ENCODE measurements at places on chromosomes 12 and 14.

DNA sequence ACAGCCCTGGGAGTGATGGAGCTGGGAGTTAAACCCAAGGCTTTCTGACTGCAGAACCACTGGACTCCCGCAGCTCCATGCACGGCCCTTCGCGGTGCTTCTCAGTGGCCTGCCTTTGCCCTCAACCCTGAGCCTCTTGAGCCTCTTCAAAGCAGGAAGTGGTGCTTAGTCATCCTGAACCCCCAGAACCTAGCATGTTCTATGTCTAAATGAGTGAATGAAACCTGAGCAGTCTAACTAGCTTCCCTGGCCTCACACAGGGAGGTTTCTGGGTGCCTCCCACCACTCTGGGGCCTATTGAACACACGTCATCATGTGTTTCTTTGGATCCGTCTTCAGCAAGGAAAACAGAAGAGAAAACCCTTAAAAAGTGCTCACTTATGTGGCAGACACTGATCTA is 117.9 kb upstream of the SFSWAP start:
- DNase-seq: no peak

DNA sequence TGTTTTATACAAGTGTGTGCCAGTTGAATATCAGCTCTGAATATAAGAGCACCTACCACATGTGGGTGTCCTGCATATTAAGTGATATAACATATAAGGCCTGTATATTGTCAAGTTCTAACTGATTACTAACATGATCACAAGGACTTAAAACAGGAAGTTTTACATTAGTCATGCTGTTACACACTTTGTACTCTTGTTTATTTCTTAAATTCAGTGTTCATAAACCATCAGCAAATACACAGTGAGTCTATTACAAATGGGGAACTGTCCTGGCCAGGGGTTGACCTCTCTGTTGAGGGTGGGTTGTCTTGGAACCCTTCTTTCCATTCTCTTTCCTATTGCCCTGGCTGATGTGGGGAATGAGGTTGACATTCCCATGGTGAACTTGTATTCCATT is 19.1 kb downstream of the HELB start:
- no peak for DNase-seq

- no peak for DNase-seq
These were observed 11.4 kb upstream of the SLC25A3 start for GRCh38 chr12:98582093-98582492.

- no peak for DNase-seq
These were observed 154.0 kb upstream of the BCL2L14 start for GRCh38 chr12:11916771-11917170.

- no peak for DNase-seq
These were observed 119.2 kb downstream of the FIGNL2 start for GRCh38 chr12:51729331-51729730.

GRCh38 chr12:31362115-31362758 is 36.3 kb upstream of the SINHCAF start:
- DNase-seq: peak; percentile 83

DNA sequence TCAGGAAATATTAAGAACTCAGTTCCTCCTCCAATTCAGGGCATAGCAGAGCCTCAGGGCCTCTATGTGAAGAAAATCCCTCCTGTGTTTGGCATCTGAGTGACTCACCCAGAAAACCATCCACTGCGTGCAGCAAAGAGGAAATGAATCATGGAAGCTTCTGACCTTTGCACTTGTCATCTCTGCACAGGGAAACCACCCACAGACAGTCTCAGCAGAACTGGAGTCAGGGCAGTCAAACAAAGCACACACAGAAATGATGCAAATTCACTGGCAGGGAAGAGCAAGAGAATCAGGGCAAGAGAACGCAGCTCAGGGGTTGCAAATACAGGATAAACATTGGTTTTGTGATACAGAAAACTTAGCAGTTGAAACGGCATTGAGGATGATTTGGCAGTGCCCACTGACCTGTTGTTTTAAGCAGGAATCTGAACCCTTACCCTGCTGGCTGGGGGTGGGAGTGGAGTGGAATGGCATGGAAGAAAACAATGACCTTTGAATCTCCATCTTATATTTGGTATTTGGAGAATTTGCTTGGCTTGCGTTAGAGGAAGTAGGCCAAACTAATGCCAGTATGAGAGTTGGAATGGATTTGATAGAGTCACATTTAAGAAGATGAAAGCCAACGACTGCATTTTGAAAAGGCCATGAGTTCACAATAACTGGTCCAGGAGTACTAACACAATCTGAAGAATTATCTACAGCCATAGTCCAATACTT is 53.5 kb downstream of the PHLDA1 start:
- DNase-seq: peak; percentile 44

- no peak for DNase-seq
These were observed 22.3 kb downstream of the CAMKK2 start for GRCh38 chr12:121274036-121274763.

DNA sequence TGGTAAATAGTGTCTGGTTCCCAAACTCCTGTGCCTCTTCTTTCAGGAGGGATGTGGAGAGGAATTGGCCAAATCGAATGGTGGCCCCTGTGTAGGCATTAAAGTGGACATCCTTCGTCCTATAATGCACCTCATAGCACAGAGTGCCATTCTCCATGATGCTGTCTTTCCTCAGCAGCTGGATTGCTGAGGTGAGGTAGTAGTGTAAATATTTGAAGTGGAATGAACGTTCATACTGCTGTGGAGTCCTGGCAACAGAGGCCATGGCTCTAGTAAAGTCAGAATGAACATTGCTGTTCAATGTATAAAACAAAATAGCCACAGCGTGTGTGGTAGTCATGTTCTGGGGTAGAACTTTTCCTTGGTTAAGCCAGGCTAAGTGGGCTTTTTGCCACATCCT is 2.7 kb downstream of the ART4 start:
- no peak for DNase-seq

GRCh38 chr14:68211421-68211820 is 391.8 kb downstream of the RAD51B start:
- DNase-seq: no peak

DNA sequence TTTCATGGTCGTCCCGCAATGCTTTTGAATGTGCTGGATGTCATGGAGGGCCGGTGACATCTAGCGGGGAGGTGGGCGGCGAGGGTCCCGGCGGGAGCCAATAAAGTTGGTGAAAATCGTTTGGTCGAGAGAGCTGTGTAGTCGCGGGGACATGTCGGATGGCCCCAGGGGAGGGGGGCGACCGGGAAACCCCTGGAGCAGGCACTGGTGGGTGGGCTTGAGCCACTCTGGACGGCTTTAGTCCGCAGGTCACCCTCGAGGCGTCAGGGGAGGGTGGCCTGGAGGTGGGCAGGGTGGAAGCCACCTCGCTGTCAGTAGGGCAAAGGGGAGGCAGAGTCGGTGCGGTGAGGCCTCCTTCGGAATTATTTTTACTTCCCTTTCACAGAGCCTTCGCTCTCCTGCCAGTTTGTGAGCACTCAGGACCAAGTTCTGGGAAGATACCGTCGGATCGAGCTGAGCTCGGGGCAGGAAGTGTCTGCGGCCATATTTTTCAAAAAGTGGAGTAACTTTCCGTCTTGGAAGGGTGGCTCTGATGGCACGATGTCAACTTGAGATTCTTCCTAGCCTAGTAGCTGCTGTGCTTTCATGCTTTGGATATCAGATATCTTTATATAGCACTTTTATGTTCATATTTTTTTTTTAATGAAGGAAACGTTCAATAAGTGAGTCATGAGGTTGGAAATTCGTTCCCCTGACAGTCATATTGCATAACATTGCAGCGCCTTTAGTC is 28.2 kb downstream of the WBP11 start:
- DNase-seq: no peak

DNA sequence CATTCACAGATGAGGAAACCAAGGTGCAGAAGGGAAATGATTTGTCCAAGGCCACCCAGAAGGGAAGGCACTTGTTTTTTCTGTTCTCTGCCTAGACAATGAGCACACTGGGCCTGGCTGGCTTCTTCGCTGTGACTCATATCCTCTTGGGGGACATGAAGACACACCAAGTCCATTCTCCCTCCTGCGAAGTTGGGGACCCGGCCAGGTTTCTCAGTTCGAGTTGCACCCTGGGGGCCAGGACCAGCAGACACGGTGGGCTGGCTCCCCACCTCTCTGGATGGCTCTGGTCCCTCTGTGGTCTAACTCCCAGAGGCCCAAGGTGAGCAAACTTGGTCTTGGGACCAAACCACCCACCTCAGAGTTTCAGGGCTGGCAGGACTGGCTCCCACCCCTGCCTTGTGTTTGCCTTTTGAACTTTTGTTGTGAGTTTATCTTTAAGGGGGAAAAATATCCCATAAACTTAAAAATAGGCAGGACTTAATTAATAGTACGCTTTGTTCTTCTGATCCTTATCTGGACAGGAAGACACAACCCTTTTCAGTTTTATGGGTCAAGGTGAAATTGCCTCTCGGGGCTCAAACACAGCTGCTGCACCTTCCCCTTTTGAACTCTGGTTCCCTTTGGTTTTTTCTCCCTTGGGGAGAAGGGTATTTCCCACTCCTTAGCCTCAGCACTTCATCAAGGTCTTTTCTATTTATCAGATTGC is 9.0 kb upstream of the MLEC start:
- DNase-seq: no peak

- no peak for DNase-seq
These were observed 9.8 kb downstream of the DAD1 start for GRCh38 chr14:22579236-22579635.

GRCh38 chr12:68871921-68872320 is 61.0 kb downstream of the CPM start:
- no peak for DNase-seq

DNA sequence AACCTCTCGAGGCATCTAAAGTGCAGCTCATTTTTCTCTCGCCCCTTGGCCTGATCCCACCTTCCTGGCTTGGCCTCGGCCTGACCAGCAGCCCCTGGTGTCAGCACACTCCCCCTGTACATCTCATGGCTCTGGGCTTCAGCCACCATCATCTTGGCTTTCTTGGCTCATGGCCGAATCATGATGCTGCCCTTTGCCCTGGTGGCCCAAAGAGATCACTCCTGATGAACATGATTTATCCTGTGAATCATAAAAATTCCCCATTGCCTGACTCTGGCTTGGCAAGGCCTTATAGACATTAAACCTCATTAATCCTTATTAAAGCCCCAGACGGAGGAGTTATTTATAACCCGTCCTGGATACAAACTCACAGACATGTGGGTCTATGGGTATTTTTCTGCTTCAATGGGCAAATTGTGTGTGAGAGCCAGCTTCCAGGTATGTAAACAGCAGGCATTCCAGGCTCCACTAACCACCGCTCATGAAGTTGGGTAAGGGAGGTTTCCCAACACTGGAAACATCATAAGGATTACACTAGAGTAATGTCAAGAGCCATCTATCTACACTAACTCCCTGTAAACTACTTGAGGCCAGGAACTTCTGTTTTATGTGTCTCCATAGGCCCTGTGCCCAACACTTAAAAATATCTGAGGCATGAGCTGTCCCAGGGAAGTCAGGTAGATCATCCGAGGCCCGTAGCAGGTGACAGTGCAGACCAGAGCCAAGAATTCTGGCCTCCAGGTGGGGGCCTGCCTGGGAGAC is 171.2 kb downstream of the TTC8 start:
- DNase-seq: no peak

- peak; percentile 24 for DNase-seq
These were observed 20.6 kb upstream of the SNRPF start for GRCh38 chr12:95838125-95838524.

GRCh38 chr12:106101803-106102202 is 37.0 kb downstream of the NUAK1 start:
- DNase-seq: no peak

DNA sequence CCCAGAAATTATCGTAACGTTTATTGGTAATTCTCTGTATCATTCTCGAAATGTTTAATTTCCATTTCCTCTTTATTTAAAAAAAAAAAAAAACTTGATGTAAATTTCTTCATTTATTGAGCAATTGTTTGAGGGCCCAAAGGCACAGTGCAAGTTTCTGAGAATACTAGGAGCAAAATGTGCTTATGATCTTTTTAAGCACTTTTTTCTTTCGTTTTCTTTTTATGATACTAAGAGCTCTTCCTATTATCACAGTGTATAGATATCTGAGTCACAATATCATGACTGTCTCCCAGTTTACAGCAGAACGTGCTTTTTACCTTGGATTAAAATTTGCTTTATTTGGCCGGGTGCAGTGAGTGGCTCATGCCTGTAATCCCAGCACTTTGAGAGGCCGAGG is 5.6 kb downstream of the ATP2A2 start:
- no peak for DNase-seq

- no peak for DNase-seq
These were observed 971.2 kb upstream of the SEL1L start for GRCh38 chr14:82504894-82505293.

DNA sequence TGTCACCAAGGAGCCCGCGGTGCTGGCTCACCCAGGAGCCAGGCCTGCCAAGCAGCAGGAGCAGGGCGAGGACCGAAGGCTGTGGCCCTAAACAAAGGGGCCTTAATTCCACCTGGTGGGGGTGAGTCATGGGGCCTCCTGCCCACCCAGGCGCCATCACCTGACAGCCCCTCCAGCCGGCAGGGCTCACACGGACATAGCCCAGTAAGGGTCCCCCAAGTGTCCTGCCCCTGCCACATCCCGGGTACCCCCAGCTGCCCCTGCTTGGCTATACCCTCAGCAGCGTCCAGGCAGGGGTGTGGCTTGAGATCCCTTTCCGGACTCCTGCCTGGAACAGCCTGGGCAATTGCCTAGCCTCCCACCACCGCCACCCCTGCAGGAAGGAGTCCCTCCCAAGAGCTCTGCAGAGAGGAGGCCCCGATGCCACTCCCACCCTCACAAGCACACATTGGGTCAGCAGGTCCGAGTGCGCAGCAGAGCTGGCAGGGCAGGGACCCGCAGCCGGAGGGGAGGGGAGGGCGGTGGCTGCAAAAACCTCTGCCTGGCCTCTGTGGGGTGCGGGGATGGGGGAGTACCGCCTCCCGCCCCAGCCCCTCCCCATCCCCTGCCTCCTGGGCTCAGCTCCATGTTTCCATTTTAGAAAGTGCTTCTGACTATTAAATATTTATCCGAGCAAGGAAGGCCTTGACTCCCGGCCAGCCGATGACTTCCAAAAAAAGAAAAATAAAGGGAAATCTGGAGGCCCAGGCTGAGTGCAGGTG is 4.6 kb downstream of the AHNAK2 start:
- no peak for DNase-seq

- DNase-seq: peak; percentile 76
These were observed 7.6 kb downstream of the ISCA2 start for GRCh38 chr14:74501135-74501614.

GRCh38 chr14:88063811-88064210 is 58.9 kb downstream of the GPR65 start:
- DNase-seq: no peak

DNA sequence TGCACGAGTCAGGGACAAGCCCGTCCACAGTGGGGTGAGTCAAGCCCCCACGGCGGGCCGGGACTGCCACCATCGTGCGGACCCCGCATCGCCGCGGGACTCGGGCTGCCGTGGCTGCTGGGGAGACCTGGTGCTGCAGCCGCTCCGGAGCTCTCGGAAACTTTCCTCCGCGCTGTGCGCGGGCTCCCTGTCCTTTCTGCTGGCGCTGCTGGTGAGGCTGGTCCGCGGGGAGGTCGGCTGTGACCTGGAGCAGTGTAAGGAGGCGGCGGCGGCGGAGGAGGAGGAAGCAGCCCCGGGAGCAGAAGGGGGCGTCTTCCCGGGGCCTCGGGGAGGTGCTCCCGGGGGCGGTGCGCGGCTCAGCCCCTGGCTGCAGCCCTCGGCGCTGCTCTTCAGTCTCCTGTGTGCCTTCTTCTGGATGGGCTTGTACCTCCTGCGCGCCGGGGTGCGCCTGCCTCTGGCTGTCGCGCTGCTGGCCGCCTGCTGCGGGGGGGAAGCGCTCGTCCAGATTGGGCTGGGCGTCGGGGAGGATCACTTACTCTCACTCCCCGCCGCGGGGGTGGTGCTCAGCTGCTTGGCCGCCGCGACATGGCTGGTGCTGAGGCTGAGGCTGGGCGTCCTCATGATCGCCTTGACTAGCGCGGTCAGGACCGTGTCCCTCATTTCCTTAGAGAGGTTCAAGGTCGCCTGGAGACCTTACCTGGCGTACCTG is 1.1 kb downstream of the PDE3A start:
- no peak for DNase-seq
